NAMALWA (cell line): ENCODE measurements at places on chromosomes 3 and 15.

DNA sequence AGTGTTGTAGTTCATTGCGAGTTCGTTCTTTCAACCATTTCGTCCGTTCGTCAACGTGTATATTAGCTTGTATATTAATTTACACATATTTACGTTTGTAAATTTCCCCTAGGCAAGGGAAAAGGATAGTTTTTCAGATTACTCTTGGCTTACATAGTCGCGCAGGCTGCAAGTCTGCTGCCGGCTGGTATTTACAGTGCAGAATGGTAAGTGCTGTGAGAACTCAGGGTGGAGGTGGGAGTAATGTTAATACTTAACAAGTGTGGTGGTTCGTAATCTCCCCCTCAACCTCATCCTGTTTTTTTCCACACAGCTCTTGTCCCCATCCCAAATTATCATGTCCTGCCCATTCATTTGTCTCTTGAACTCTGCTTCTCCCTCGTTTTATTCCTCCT, 766 bp downstream of the FAM98B start:
- no peak for DNase-seq

DNA sequence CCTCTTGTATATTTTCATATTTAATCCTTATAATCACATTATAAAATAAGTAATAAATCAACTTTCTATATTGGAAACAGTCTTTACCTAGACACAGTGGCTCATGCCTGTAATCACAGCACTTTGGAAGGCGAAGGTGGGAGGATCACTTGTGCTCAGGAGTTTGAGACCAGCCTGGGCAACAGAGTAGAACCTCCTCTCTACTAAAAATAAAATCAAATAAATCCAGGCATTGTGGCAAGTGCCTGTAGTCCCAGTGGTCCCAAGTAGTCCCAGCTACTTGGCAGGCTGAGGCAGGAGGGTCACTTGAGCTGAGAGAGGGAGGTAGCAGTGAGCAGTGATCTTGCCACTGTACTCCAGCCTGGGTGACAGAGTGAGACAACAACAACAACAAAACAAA, 975.1 kb downstream of the ROBO1 start:
- no peak for DNase-seq

DNA sequence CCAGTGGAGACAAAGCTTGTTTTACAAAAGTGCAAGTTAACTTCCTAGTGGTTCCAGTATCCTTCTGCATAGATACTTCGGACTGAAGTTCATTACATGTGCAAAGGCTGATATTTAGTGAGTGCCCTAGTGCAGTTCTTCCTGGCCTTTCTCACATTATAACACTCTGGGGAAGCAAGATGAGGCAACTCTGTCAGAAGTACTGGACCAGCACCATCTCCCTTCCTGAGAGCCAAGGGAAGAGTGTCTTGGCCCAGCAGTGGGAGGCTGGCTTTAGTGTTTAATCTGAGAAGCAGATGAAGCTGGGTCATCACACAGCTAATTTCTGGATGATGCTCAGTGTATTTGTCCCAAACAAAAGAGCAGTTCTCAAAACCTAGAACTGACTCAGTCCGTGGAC, 397.7 kb downstream of the CACNA2D3 start:
- DNase-seq = no peak

GRCh38 chr3:18649666-18650363, 224.7 kb upstream of the SATB1 start:
- DNase-seq = peak; percentile 2

DNA sequence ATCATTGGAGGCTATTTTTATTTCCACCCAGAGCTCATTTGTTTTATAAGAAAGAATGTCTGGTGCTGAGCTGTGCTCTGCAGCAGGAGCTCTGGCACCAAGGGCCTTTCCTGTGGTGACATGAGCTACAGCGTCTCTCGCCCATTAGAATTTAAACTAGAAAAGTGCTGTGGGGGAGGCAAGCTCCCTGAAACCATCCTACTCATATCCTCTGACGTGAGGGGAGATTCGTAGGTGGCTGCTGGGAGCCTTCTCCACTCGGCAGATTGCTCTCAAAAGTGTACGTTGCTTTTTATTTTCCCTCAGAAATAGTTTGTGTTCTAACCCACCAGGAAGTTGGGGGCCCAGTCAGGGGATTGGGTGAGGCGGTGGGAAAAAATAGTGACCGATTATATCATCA, 76.3 kb upstream of the ARHGEF3 start:
- DNase-seq = no peak

- no peak for DNase-seq
These were observed 175.7 kb downstream of the STAG1 start for GRCh38 chr3:136576279-136577009.

GRCh38 chr15:39376371-39376909, 204.4 kb upstream of the THBS1 start:
- DNase-seq = no peak
